ENCODE measurements at places on chromosomes 3 and 15.
A peak's percentile ranks its signal among the peaks of the same experiment; 100 is the strongest.

GRCh38 chr3:171832989-171833388, 10.2 kb upstream of the TMEM212 start:
- no peak for DNase-seq

DNA sequence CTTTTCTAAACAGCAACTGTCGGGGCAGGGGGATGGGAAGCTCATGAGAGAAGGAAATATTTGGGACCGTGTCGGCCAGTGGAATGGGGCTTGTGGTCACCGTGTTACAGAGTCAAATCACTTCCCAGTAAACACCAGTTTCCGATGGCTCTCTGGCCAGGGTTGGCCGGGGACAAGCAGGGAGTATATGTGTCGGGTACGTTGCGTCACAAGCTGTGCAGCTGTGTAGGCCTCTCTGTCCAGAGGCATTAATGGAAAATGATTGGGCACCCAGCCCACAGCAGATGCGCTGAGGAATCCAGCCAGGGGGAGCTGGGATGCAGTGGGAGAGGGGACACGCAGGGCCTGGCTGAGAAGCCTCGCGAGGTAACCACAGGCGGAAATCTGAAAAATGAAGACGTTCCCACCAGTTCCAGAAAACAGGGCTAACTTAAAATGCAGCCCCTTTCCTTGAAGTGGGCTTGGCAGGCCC, 15.8 kb upstream of the ALDH1A3 start:
- DNase-seq: no peak

DNA sequence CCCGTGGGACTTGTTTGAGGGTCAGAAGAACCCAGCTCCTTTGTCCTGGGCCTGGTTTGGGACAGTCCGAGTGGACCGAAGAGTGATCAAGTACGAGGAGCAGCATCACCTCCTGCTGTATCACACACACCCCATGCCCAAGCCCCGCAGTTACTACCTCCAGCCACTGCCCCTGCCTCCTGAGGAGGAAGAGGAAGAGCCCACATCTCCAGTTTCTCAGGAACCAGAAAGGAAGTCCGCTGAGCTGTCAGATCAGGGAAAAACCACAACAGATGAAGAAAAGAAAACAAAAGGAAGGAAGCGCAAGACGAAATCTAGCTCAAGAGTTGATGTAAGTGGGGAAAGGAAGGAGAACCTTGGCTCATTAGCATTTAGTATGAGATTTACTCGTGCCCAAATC, 3.3 kb upstream of the P2RY12 start:
- no peak for DNase-seq

- no peak for DNase-seq
These were observed 11.6 kb upstream of the CSPG5 start for GRCh38 chr3:47590216-47590615.

GRCh38 chr3:19994796-19995195, 17.3 kb downstream of the PP2D1 start:
- no peak for DNase-seq

GRCh38 chr15:92881211-92881754, 18.8 kb upstream of the CHD2 start:
- no peak for DNase-seq

GRCh38 chr3:177062052-177062732, 135.1 kb downstream of the TBL1XR1 start:
- no peak for DNase-seq

DNA sequence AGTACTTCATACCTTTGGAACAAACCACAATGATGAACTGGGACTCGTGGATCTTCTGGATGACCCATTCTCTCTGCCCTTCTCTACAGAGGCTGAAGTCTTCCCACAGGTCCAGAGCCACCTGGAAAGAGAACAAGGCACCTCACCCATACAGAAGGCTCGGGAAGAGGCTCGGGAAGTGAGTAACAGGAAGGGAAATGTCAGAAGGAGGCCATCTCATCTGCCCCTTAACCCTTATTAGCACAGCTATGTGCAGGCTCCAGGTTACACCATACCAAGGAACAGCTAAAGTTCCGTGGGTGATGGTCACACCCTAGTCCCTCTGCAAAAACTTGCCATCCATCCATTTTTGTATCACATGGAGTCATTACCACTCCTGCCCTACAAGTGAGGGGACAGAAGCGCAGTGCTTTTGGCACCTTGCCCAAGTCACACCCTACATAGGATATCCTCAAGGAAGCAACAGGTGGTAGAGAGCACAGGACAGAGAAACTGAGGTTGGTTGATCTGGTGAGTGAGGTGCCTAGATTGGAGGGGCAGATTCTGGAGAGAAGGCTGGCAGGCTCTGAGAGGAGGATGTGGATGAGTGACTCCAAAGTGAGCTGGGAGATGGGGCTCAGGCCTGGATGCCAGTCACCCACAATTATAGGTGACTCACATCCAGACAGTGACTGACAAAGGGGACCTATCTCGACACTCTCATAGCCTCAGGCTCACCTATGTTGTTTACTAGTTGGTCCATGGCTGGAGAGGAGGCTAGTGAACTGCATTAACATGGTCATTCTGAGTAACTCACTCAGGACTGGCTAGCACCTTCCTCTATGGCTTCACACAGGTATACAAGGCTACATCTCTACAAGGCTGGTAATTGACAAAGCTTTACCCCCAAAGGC, 38.2 kb downstream of the SPATA12 start:
- DNase-seq: no peak

GRCh38 chr3:122273498-122273897, 51.5 kb upstream of the CSTA start:
- no peak for DNase-seq

- no peak for DNase-seq
These were observed 153.1 kb upstream of the COL8A1 start for GRCh38 chr3:99485286-99485685.

DNA sequence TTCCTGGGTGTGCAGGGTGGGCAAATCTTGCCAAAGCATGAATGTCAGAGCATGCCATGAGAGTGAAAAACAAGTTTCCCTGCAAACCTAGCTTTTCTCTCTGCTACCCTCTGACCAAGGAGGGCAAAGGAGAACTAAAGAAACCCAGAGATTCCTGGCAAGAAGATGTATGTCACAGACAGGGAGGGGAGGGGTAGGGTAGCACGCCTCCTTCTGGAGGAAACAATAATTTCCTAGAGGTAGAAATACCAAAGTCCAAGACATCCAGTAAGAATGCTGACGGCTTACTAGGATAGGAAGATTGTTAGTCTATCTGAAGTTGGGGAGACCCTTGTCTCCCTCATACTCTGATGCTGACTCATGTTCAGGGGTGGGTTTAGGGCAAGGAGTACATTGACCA, 203.9 kb downstream of the NR1D2 start:
- DNase-seq: no peak

- DNase-seq: no peak
These were observed 4.1 kb downstream of the GALNT15 start for GRCh38 chr3:16178628-16178988.

DNA sequence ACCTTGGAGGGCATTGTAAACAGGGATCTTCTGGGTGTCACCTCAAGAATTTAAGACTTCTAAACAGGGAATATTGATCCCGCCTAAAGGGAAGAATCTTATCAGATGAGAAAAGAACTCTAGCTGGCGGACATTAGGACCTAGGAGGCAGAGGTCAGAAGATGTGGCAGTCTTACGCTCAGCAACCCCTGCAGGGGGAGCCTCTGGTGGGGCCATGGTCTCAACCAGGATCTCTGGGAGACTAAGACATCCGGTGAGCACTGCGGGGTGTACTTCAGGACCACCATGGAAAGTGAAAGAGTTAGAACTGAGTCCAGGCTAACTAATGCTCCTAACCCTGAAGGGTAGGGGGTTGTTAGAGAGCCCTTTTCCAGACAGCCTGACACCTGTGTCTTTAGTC, 295.2 kb downstream of the VGLL3 start:
- no peak for DNase-seq

DNA sequence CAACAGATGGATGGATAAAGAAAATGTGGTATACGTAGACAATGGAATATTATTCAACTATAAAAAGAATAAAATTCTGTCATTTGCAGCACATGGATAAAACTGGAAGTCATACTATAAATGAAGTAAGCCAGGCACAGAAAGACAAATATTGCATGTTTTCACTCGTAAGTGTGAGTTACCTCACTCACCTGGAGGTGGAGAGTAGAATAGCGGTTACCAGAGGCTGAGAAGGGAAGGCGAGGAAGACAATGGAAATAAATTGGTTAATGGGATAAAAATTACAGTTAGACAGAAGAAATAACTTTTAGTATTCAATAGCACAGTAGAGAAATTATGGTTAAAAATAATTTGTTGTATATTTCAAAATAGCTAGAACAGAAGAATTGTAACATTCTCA, 141.6 kb downstream of the EFHB start:
- no peak for DNase-seq

- DNase-seq: no peak
These were observed 246.9 kb downstream of the CGGBP1 start for GRCh38 chr3:87811953-87812352.

- no peak for DNase-seq
These were observed 98.9 kb downstream of the APBA2 start for GRCh38 chr15:28984421-28985315.

GRCh38 chr15:78085928-78086327, 6.4 kb upstream of the SH2D7 start:
- DNase-seq: no peak

DNA sequence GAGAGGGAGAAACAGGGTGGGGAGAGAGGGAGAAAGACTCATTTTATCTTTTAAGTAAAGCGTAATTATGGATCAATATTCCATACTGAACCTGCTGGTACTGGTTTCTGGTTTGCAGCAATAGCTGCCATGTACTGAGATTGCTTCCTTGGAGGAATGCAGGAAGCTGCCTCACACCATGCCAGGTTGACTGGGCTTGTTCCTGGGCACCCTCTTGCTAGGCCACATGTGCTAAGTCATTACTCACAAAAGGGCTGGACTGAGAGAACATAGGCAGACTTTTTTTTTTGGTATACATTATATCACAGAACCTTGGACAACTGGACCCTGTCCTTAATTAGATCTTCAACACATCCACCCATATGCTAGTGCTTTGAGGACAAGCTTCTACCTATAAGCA, 193.4 kb downstream of the ZNF621 start:
- DNase-seq: no peak

- no peak for DNase-seq
These were observed 15.9 kb upstream of the SLC4A7 start for GRCh38 chr3:27500035-27500434.

- no peak for DNase-seq
These were observed 67.3 kb downstream of the ATG7 start for GRCh38 chr3:11339541-11339940.

GRCh38 chr15:96353930-96354730, 23.6 kb downstream of the NR2F2 start:
- DNase-seq: no peak

- DNase-seq: no peak
These were observed 17.6 kb upstream of the BOC start for GRCh38 chr3:113193719-113194118.

GRCh38 chr3:134378818-134379217, 4.6 kb upstream of the AMOTL2 start:
- no peak for DNase-seq

GRCh38 chr3:28989646-28990089, 291.2 kb upstream of the RBMS3 start:
- no peak for DNase-seq

DNA sequence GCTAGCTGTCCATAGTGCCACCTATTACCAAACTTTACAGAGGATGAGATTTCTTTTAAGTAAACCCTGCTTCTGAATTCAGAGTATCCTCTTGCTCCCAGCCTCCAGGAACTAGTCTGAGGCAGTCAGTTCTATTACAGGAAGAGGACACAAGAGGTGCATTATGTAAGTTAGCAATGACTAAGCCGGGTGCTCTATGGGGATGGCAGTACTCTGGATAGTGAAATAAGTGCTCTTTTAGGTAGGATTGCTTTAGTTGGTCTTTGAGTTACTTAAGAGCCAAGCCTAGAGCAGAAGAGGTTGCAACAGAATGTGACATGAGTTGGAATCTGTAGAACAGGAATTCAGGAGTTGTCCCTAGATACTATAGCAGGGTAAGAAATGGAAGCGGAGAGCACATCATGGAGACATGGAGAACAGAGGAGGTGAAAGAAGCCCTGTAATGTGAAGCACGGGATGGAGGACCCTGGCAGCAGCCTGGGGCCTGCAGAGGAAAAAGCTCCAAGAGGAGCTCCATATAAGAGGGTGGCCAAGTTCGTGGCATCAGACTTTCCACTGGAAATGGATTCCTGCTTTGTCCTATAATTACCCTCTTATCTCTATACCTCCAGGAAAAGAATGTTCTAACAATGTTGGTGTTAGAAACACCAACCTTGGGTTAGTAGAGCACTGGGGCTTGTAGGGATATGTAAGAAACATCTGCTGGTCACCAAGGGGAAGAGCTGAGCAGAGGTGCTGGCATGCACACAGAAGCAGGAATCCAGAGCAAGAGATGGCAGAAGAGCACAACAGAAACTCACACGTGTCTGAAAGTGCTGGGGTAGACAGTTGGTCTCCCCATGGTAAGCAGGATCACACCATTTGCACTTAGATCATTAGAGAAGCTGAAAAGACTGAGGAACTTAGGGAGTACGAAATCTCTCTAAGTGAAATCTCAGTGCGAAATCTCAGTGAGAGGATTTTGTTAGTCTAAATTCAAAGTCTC, 851.1 kb downstream of the FHIT start:
- DNase-seq: peak; percentile 44

DNA sequence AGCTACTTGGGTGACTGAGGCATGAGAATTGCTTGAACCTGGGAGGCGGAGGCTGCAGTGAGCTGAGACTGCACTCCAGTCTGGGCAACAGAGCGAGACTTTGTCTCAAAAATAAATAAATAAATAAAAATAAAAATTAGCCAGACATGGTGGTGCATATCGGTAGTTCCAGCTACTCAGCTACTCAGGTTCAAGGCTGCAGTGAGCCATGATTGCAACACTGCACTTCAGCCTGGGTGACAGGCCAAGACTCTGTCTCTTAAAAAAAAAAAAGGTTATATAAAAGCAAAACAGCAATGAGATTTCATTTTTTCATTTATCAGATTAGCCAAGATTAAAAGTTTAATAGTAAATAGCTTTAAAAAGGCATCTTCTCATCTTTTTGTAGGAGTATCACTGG, 2.9 kb downstream of the TGM4 start:
- DNase-seq: no peak

DNA sequence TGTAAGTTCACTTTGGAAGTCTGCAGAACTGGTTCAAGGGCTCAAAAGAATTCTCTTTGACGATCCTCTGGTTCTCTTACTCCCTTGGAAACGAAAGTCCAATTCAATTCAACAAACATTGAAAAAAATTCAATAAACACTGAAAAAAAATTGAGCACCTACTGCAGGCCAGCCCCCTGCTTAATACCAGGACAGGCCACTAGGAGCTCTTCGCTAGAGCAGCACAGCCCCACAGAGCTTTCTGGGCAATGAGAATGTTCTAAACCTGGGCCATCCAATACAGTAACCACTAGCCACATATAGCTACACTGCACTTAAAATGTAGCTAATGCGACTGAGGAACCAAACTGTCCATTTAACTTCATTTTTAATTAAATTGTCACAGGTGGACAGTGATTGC, 50.4 kb upstream of the DCLK3 start:
- DNase-seq: no peak

GRCh38 chr3:23665741-23666140, 140.0 kb upstream of the UBE2E1 start:
- no peak for DNase-seq

GRCh38 chr15:60297047-60297446, 100.7 kb downstream of the ANXA2 start:
- DNase-seq: no peak
